ENCODE measurements at places on chromosomes 5 and 9.

DNA sequence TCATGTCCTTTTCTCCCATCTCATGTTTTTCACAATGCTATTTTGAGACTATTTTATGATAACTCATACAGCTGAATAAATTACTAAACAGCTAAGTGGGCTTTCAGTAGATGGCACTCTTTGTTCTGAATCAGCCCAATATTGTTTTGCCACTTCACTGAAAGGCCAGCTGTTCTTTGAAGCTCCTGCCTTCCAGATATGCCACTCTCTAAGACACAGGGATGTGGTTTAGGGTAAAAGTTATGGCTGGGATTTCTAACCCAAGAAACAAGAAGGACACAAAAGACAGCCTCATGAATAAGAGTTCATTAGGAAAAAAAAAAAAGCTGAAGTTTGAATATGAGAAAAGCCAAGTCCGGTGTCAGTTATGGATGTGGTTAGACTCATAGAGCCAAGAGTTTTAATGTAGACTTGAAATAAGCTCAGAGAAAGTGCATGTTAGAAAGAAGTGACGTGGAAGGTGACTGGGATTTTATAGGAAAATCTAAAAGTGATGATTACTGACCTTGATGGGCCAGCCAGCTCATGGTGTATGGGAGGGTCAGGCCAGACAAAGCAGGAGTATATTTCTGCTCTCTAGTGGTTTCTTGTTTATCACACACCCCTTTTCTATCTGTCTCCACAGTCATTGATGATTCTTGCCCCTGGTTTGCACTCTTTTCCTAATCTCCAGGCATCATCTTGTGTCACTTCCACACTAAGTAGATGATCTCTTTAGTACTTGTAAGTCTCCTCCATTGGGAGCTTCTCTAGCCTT, 488.5 kb downstream of the NR2F1-AS1 start:
- DNase-seq: no peak

GRCh38 chr9:37301042-37301853, 121.2 kb upstream of the GRHPR start:
- no peak for DNase-seq

DNA sequence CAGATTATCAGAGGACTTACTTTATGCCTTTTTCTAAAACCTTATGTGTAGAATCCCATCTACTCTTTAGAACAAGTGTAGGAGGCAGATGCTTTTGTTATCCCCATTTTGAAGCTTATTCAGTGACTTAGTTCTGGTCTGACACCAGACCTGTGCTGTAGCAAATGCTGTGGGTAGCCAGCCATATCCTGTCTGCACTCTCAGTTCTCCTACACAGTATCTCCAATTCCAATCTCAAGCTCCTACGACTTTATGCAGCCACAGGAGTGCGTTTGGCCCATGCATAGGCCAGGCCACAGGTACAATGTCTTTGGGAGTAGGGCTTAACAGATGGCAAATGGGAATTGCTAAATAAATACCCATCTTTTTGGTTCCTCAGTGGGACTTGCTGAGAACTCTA, 292.6 kb downstream of the MCTP1 start:
- DNase-seq: no peak

DNA sequence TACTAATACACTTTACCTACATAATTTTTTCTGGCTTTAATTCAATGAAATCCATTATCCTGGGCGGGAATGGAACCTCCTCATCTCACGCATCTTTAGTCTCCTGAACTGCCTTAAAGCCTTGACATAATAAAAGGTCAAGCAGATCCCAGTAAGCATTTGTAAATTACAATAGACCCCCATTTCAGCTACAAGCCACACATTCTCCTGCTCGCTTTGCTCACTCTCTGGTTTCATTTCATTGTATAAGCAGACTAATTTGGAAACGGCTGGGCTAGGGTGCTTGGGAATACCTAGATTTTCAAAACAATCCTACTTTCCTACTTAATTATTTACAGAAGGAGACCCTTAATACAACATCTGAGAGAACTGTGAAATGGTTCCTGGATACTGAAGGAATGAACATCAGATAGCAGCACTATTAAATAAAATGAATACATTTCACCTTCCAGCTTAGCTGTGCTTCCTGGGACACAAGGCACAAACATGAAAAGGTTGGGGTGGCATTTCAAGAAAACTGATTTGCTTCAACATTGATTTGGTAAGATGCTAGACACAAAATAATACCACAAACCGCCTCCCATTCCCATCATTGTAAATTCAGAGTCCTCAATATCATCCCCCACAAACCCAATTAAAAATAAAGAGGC, 1.5 kb downstream of the JAKMIP2 start:
- no peak for DNase-seq

DNA sequence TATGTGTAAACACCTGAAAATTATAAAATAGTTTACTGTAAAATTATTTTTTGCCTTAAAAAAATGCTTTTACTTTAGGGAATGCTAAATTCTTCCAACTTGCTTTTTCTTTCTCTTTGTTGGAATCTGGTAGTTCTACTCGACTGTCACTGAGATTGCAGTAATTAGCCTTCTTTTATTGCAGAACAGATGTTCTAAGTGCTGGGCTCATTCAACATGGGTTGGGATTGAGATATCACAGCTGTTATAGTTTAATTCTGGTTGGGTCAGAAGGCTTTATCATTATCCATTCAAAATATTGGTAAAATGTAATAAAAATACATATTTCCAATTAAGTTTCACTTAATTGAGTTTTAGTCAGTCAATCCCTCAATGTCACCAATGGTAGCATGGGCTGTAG, 686.7 kb downstream of the CDH18 start:
- DNase-seq: no peak

DNA sequence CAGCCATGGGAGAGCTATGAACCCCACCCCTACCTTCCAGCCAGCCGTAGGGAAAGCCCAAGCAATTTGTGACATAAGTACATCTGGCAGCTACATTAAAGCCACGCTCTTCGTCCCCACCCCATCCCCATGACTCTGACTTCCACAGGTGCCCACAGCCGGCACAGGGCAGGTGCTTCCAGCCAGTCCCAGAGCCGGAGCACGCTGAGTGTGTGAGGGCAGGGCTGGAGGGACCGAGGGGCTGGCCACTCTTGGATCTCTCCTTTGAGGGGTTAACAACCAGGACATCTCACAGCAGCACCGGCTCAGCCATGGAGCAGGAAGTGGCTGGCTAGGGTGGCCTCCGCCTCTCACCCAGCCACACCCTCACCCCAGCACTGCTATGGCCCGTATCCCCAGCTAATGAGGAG, 2.4 kb upstream of the FAM78A start:
- DNase-seq: no peak

GRCh38 chr5:32709750-32710549, 1.2 kb upstream of the NPR3 start:
- DNase-seq: no peak

DNA sequence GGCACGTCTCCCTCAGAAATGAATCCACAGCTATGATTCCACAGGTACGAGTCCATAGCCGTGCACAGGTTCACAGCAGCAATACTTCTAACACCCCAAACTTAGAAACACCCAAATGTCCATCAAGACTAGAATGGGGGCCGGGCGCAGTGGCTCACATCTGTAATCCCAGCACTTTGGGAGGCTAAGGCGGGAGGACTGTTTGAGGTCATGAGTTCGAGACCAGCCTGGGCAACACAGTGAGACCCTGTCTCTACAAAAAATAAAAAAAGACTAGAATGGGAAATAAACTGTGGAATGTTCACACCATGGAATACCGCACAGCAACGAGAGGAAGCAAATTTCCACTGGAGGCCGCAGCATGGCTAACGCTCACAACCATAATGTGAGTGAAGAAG, 4.3 kb upstream of the DOLPP1 start:
- DNase-seq: no peak

GRCh38 chr5:172491481-172491880, 37.2 kb upstream of the SH3PXD2B start:
- DNase-seq: no peak

DNA sequence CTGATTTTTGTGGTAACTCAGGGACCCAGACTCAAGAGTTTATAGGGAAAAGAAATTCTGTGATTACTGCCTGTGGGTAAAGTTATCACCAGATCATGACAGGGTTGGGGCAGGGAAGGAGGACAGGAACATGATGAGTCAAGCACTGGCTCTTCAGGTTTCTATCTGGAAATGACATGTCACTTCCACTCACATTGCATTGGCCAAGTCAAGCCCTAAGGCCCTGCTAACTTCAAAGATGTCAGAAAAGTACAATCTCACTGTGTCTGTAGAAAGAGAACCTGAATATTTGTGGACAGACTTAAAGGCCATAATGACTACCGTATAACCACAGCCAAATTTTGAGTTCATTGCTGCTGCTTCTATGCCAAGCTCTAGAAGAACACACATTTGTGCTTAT, 187.7 kb downstream of the TLE4 start:
- no peak for DNase-seq

DNA sequence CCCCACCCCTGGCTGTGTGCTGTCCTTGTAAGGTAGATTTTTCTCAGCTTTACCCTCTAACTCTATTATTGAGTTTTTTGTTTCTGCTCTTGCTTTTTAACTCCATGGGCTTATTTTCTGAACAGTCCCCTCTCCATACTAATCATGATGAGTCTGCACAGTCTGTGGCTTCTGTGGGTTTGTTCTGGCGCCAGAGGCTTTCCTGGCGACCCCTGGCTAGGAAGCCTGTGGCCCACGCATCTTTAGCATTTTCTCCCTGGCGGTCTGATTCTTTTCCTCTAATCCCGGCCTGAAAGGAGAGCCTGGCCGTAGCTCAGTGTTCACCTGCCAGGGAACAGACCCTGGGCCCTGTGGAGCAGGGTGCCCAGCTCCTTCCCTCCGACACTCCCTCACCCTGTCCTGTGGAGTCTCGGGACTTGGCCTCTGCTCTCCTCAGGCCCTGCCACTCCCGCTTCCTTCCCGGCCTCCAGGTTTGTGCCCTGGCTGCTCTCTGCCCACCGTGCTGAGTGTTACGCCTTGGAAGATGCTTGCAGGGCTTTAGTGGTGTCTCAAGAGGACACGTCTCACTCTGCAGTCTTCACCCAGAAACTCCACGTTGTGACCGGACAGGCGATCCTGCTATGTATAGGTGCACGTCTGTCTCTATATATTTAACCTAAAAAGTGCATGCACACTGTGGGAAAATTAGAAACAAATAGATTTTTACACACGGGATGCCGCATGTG, 31.7 kb upstream of the LRRC14B start:
- no peak for DNase-seq

GRCh38 chr9:111622626-111623025, 8.5 kb upstream of the DNAJC25 start:
- no peak for DNase-seq

DNA sequence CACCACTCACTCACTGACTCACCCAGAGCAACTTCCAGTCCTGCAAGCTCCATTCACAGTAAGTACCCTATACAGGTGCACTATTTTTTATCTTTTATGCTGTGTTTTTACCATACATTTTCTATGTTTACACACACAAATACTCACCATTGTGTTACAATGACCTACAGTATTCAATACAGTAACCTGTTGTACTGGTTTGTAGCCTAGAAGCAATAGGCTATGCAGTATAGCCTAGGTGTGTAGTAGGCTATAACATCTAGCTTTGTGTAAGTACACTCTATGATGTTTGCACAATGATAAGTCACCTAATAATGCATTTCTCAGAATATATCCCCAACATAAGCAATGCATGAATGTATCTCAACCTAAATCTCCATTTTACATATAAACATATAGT, 541.1 kb downstream of the NR2F1-AS1 start:
- no peak for DNase-seq

- DNase-seq: no peak
Observed at GRCh38 chr5:1951165-1951816, 68.6 kb upstream of the IRX4 start.

DNA sequence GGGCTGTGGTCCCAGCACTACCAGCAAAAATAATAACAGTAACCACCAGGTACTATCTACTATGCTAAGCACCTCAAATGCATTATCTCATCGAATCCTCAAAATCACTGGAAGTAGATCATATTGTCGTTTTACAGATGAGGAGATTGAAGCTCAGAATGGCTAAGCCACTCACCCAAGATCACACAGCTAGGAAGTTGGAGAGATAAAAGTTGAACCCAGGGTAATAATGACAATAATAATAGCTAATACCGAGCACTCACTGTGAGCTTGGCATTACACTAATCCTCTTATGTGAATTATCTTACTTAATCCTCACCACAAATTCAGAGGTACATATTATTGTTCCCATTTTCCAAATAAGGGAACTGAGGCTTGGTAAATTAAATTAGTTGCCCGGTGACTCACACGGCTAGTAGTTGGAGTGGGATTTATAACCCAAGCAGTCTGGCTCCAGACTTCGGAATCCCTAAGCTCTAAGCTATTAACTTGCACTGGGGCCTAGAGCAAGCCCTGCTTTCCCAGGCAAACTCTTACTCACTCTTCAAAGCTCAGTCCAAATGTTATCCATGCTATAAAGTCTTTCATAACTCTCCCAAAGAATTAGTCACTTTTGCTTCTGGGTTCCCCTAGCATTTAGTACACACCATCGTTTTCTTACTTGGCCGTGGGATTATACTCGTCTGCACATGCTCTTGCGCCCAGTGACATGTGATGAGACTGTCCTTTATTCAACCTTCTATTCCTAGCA, 3.8 kb downstream of the ARSI start:
- DNase-seq: no peak

GRCh38 chr9:16601991-16602390, 268.5 kb downstream of the BNC2 start:
- DNase-seq: no peak

DNA sequence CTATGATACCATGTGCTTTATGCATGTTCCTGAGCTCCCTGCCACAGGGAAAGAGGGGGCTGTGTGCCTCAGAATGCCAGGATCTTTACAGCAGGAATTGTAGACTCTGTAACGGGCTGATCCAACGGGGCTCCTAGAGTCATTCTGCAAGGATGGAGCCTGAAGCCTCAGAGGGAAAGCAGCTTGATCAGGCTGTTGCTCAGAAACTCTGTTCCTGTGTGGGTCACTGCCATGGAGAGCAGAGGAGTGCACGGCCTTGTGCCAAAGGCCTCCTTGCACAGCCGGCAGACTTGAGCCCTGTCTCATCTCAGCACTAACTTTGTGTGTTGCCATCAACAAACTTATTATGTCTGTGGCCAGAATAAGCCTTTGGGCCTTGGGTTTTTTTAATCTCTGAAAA, 51.8 kb downstream of the AMBP start:
- no peak for DNase-seq

Data from T-helper 9 cell (primary cell).